ENCODE measurements at places on chromosomes 1 and 21. TPM values are rescaled to one million over a fixed set of nuclear protein-coding genes. Genes with fewer than 3 reads are reported as not detected.

The RUSC1 gene
- total RNA-seq = 14.9 TPM

The KCNQ4 gene
- not detected for total RNA-seq

The FCER1G gene
- not detected for total RNA-seq

The TRABD2B gene
- 0.22 TPM for total RNA-seq

The FAM177B gene
- not detected for total RNA-seq

The PADI3 gene
- total RNA-seq = not detected
